Stimulated activated CD8-positive, alpha-beta memory T cell treated with anti-CD3 and anti-CD28 coated beads, Interleukin-12 subunit alpha, Interleukin-12 subunit beta, amount 100 ng/mL, for 1 hour (primary cell): ENCODE measurements at places on chromosomes 7 and 10.

DNA sequence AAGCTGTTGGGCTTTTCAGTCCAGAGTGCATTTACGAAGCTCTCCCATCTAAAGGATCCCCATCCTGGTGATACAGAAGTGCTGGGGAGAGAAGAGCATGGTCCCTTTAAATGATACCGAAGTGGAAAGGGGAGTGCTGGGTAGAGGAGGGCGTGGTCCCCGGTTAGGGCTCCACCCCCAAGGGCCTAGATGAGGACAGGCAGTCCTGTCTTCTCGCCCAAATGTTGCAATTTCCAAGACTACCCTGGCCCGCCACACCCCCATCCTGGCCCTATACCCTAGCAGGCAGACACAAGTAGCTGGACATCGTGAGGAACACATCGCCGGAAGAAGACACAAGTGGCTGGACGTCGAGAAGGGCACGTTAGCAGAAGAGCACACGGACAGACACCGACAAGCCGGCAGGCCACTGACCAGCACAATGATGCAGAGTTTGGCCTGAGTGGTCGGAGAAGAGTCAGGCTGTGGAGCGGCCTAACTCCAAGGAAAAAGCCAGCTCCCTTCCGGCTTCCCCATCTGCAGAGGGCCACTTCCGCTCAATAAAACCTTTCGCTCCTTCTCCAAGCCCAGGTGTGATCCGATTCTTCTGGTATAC is 439.5 kb upstream of the NRP1 start:
- no peak for DNase-seq

GRCh38 chr10:78383378-78384048 is 349.9 kb downstream of the RPS24 start:
- DNase-seq, result no peak

DNA sequence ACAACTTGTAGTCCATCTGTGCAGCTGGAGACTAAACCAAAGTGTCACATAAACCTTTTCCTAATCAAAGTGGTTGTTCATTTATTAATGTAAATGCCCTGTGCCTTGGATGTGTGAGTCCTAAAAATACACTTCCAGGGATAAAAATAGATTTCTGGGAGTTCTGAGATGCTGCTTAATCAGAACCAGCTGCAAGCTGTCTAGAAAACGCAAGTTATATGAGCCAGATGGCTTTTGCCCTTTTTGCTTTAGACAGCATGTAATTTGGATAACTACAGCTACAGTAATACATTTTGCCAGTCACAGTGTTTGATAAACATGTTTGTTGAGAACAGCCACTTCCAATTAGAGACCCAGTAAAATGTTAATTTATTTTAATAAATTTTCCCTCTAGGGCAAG is 185.1 kb upstream of the PRPS1L1 start:
- DNase-seq, result no peak

- no peak for DNase-seq
Observed at GRCh38 chr7:36112969-36113368, 40.1 kb upstream of the EEPD1 start.
